Upper lobe of left lung (tissue), 6 donors: ENCODE measurements at places on chromosomes 1 and 21. TPM values are rescaled to one million over a fixed set of nuclear protein-coding genes. Genes with fewer than 3 reads are reported as not detected.

PLEKHN1 gene
- 1.2 TPM for total RNA-seq

PGLYRP3 gene
- not detected for total RNA-seq

TSSK3 gene
- 1.2 TPM for total RNA-seq

C2CD4D gene
- 0.29 TPM for total RNA-seq

SPATA21 gene
- not detected for total RNA-seq

ZBTB8A gene
- total RNA-seq: 6.1 TPM

SLC44A3 gene
- total RNA-seq: 10.9 TPM

C1orf141 gene
- total RNA-seq: 5.0 TPM

FAM163A gene
- total RNA-seq: not detected
